HS-5 (cell line): ENCODE measurements at places on chromosomes 5 and 9.

GRCh38 chr5:173916233-173916632 is 28.1 kb downstream of the CPEB4 start:
- no peak for DNase-seq

GRCh38 chr5:101370181-101370580 is 467.1 kb upstream of the ST8SIA4 start:
- no peak for DNase-seq

DNA sequence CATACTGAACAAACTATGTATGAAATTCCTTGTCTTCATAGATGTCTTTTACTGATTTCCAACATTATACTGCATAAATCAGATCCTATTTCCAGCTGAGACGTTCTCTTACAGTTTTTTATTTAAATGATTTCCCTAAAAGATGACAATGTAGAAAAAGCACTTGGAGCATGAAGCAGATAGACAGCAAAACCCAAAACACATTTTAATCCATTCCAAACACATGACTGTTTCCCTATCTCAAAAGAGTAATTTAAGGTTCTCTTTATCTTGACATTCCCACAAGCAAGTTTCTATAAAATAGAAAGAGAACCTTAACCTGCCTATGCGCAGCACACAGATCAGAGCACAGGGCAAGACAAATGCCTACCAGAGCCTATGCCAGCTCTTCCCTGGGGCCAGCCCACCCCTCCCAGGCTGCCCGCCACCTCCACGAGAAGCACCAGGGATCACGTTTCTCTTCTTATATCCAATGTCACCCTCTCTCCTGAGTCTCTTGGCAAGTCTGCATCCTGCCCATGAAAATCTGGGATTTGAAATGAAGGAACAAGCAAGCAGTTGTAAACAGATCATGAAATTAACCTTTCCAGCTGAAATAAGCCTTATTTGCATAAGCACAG is 52.4 kb downstream of the RETREG1 start:
- DNase-seq: no peak

GRCh38 chr9:113817171-113817570 is 58.9 kb upstream of the ZNF618 start:
- no peak for DNase-seq

DNA sequence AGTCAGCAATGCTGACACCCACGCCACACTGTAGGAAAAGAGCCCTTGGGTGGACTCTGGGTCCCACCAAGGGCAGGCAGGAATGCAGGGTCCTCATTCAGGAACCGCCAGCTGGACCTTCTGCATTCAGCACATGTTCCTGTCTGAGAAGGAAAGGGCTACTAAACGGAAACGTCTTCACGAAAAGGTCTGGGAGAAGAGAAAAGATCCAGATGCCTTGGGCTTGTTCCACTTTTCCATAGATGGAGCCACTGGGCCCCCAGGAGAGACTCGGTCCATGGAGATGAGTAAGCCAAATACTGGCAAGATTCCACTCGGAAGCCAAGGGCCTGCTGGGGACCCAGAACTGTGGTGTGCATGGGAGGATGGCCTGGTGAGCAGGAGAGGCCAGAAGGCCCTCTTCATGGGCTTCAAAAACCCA is 38.4 kb downstream of the LHFPL2 start:
- DNase-seq: no peak

GRCh38 chr5:171783051-171783450 is 2.6 kb upstream of the SMIM23 start:
- DNase-seq: peak; percentile 6

- no peak for DNase-seq
Observed at GRCh38 chr5:143261748-143262392, 141.6 kb downstream of the NR3C1 start.

GRCh38 chr9:88174324-88174723 is 36.0 kb upstream of the SPATA31C2 start:
- no peak for DNase-seq

DNA sequence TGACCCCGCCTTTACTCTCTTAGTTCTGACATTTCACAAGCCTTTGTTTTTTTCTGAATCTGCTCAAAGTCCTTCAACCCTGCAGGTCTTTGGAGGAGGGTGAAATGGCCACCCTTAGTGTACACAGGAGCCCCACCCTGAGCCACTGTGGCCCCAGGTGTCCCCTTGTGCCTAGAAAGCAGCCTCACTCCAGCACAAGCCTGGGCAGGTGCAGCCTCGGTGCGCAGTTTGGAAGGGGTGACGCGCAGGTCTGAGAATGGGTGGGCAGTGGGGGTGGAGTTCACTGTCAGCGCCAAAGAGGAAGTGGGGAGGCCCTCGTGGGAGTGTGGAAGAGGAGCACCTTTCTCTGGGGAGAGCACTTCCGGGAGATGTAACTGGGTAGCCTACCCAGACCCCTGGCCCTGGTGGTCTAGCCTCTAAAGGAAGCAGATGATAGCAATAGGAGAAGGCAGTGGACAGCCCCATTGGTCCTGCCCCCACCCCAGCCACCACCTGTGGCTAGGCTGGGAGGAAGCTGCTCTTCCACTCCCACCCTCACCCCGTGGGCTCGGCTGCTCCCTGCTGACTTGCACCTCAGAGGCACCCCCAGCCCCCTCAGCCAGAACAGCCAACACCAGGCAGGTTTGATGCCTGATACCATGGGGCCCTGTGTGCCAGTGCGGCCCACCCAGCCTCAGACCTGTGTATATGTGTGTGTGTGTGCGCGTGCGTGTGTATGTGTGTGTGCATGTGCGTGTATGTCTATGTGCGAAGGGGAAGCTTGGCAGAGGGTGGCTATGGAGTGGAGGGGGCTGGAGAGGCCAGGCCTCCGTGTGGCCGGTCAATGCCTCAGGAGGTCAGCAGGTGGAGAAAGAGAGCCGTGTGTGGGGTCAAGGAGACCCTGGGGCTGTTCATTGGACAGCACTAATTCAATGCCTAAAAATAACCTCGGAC is 16.8 kb upstream of the DAB2IP start:
- DNase-seq: no peak

DNA sequence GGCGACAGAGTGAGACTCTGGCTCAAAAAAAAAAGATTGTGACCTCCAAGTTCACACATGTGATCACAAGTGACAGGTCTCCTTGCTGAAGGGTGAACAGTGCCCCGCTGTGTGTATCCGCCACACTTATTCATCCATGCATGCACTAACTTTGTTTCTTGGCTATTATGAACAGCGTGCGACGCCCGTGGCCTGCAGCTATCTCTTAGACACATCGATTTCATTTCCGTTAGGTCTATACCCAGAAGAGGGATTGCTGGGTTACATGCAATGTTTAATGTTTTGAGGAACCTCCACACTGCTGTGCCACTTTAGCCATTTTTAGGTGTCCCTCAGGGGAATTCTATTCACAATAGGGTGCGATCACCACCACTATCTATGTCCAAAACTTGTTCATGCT is 12.1 kb upstream of the EGFL7 start:
- DNase-seq: no peak

DNA sequence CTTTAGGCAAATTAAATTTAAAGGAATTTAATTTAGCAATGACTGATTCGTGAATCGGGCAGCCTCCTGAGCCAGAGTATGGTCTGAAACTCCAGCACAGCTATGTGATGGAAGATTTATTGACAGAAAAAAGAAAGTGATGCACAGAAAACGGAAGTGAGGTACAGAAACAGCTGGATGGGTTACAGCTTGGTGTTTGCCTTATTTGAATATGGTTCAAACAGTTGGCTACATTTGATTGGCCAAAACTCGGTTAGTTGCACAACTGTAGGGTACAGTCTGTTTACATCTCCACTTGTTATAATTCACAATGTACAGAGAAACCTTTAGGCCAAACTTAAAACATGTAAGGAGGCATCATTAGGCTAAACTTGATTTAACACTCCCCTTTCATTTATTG is 1716.1 kb upstream of the C9orf72 start:
- no peak for DNase-seq

DNA sequence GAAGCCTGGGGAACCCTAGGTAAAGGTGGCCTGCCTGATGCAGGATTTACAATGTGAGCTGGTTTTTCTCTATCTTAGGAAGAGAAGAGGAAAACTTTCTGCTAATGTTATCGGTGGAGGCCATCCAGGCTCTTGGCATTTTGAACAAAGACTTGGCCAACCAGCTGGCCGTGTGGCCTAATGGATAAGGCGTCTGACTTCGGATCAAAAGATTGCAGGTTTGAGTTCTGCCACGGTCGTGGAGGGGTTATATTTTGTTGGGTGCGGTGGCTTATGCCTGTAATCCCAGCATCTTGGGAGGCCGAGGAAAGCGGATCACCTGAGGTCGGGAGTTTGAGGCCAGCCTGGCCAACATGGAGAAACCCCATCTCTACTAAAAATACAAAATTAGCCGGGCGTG is 9.6 kb downstream of the C9orf152 start:
- no peak for DNase-seq

DNA sequence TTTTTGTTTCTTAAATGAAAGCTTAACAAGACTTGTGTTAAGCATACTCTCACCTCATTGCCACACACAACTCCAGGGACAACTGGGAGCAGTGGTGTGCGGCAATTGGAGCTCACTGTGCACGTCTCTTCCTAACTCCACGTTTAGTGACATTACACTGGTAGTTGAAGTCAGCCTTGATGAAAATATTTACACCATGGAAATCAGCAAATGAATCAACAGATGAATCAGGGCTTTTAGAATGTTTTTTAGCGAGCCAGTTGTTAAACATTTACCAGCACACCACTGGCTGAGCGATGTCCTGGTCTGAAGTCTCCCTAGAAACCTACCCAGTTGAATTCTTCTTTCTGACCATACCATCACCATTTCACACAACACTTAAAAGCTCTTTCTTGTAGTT is 67.3 kb downstream of the KLHL3 start:
- no peak for DNase-seq

DNA sequence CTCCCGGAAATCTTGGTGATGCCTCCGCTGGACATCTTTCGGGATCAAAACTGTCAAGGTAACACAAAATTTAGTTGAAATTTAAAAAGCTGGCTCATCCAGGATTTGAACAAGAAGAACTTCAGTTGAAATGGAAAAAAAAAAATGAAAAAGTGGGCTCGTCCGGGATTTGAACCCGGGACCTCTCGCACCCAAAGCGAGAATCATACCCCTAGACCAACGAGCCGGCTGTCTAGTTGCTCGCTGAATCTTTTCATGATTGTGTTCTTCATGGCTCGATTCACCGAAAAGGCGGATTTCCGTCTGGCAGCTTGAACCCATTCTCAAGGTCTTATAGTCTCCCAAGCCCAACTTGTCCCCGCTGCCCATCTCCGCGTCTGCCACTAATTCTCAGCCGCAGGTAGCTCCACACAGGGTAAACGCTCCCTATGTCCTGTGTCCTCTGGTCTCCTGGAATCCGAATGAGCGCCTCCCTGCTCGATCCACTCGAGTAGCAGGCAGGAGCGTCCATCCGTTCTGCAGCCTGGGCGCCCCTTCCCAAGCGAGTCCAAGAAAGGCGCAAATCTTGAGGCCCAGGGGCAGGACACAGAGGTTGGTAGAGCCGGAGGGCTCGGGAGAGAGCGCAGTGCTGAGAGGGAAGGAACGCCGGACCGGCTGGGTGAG is 16.2 kb downstream of the TRIM7 start:
- DNase-seq: no peak

DNA sequence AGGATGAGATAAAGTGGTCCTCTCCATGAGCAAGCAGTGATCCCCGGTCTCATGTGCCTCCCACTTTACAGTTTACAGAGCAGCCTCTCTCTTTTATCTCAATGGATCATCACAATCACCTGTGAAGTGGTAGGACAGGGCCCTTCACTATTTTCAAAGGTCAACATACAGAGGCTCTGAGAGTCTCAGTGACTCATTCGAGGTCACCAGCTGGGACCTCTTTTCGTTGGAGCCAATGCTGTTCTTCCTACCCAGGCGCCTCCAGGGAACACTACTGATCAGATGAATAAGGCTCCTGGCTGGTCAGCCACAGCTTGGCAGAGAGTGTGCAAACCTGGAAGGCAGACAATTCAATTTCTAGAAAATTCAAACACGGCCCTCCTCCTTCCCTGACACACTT is 16.6 kb downstream of the GGTA1 start:
- DNase-seq: peak; percentile 3

GRCh38 chr5:133285583-133286021 is 233.8 kb downstream of the HSPA4 start:
- DNase-seq: peak; percentile 79

GRCh38 chr5:2038321-2039179 is 155.8 kb upstream of the IRX4 start:
- DNase-seq: no peak
